Bronchus fibroblast of lung (primary cell): ENCODE measurements at places on chromosomes 3 and 15. TPM values are rescaled to one million over a fixed set of nuclear protein-coding genes. Genes with fewer than 3 reads are reported as not detected.

The COL6A6 gene
- total RNA-seq: not detected in 2 replicates

The TTC23 gene
- 15.8 and 19.7 TPM in 2 replicates for total RNA-seq

The DNAJA4 gene
- total RNA-seq: 2.0 and 2.4 TPM in 2 replicates

The ACKR4 gene
- not detected in 2 replicates for total RNA-seq

The HRG gene
- not detected in 2 replicates for total RNA-seq

The WDR72 gene
- total RNA-seq: under 0.01 TPM in 1 of 2 replicates, not detected in the other

The CHRD gene
- total RNA-seq: 0.17 and 0.30 TPM in 2 replicates

The HHLA2 gene
- total RNA-seq: not detected in 2 replicates

The BAHD1 gene
- total RNA-seq: 7.1 and 8.0 TPM in 2 replicates

The NDUFB4 gene
- total RNA-seq: 106 and 122 TPM in 2 replicates

The NR2F2 gene
- 13.8 and 21.4 TPM in 2 replicates for total RNA-seq

The BOC gene
- 1.0 TPM in 2 replicates for total RNA-seq

The FBXO40 gene
- not detected in 2 replicates for total RNA-seq

The CCDC54 gene
- not detected in 2 replicates for total RNA-seq
